ENCODE measurements at places on chromosomes 4 and X. TPM values are rescaled to one million over a fixed set of nuclear protein-coding genes. Genes with fewer than 3 reads are reported as not detected.

- DNase-seq, result no peak
These were observed 38.0 kb upstream of the EMCN start for GRCh38 chr4:100555611-100556337.

Gene FAM9C
- total RNA-seq, result not detected

DNA sequence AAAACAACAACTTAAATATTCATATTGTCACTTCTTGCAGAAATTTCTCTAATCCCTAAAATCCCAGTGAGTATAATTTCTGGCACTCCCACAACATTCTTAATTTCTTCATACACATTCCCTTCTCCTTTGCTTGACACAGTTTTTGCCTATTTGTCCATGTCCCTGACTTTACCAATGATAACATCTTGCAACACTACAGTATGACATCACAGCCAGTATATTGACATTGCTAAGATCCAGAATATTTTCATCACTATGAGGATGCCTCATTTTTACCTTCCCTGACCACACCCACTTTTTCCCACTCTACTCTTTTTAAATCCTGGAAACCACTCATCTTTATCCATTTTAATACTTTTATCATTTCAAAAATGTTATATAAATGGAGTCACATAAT, 292.3 kb upstream of the GK2 start:
- no peak for DNase-seq

DNA sequence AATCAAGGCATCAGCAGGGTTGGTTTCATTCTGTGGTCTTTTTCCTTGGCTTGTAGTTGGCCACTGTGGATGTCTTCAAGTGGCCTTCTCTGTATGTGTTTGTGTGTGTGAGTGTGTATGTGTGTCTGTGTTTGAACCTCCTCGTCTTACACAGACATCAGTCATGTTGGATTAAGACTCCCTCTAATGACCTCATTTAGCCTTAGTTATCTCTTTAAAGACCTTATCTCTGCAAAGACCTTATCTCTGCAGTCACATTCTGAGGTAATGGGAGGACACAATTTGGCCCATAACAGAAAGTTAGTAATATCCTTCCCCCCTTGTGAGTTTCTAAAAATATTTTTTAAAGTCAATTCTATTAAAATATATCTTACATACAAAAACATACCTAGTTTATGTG, 126.7 kb downstream of the EMCN start:
- DNase-seq, result no peak

Gene PCDH18
- total RNA-seq, result 88.6 TPM

DNA sequence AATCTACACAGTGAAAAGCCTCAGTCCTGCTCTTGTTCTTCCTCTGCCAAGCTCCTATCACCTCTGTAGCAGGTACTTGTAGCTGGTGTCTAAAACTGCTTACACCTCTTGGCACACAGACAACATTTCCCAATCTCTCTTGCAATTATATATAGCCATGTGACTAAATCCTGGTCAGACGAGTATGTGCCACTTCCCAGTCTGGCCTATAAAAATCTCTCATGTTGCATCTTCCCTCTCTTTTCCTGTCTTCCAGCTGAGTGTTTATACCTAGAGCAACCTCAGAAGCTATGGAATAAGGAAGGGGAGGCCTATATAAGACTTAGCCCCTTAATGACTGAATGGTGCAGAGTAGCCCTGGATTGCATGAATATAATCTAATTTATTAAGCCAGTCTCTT, 105.8 kb downstream of the RNF150 start:
- no peak for DNase-seq

DNA sequence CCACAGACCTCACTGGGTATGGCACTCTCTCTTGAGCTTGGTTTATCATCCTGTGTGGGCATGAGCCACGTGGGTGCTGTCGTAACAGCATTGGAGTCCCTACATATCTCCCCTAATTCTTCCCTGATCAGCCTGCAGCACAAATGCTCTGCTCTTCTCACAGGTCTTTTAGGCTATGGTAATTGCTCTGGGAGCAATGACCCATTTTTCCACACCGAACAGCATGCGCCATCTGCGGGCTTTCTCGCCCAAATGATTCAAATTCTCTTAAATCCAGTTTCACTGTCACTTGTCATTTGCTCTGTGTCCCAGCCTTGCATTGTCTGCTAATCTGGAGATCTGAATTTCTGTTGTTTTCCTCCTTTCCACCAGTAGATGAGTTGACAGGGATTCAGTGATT, 48.9 kb upstream of the GATB start:
- no peak for DNase-seq

Gene ALPK1
- total RNA-seq, result 31.0 TPM

DNA sequence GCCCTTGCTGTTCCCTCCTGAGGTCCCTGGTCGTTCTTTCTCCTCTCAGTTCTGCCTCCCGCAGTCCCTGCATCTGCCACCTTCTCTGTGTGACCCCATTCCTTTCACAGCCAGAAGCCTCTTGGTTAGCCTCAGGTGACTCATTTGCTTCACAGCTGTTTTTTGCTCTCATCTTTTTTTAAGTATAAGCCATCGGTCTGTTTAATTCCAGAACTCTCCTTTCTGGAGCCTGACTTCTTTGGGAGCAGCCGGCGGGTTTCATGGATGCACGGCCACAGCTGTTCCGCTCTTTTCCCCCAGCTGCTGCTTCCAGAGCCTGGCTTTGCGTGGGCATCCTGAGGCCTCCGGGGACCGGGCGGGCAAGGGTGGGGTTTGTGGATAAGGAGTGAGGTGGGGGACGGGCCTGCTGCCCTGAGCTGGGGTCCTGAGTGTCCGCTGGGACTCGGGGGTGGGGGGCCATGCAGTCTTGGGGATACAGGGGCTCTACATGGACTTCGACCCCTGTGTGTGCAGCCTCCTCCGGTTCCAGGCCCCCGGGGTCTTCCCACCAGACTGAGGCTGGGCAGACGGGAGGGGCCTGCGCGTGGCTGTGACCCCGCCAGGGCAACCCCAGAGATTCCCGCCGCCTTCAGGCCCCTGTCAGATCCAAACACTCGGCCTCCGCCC, 46.7 kb downstream of the PCGF3 start:
- no peak for DNase-seq

GRCh38 chr4:5874811-5875449, 18.0 kb downstream of the CRMP1 start:
- no peak for DNase-seq

Gene PDGFC
- 78.8 TPM for total RNA-seq

DNA sequence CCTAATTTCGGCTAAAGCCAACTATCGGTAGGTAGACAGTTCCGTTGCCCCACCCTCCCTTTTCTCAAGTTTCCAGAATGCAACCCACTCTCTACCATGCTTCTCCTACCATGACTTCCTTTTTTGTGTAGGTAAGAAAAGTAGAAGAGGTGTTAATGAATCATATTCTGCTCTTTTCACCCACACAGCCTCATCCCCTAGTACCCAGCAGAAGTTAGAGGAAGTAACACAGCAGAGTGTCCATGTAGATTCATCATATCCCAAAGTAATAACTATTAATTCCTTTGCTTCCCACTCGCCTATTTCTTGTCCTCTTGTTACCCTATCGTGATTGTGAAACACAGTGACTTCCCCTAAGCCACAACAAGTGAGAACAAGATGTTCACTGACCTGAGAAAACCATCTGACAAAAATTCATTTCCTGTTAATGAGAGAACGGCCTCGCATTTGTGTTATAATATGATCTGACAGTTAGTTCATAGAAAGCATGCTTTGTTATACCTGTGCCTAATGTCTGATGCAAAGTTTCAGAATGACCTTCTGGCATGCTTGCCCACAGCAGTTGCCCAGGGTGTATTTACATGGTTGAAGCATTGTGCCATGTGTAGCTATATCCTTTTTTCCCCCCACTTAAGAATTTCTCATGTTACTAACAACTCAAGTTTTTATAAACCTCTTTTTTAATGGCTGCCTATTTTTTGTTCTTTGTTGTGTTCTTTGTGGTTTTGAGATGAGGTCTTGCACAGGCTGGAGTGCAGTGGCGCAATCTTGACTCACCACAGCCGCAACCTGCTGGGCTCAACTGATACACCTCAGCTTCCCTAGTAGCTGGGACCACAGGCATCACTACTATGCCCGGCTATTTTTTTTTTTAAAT, 185.6 kb downstream of the RAP1GDS1 start:
- DNase-seq, result no peak

Gene PLAC1
- not detected for total RNA-seq

DNA sequence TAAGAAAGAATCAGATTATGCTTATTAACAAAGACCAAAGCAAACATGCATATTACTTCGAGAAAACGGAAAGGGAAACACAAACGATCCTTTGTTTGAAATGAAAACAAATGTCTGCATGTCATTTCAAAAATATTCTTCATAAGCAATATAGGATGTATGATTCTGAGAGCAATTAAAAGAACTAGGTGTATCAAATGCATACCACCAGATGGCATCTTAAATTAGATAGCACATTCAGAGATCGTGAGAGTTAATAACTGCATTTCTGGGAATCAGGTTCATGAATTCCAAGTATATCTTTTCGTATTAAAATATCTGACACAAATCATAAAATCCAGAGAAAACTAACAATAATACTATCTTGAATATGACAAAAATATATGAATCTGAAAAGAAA, 159.5 kb downstream of the PPP3CA start:
- no peak for DNase-seq

GRCh38 chr4:90816754-90817153, 689.6 kb downstream of the CCSER1 start:
- DNase-seq, result no peak

Gene LINC00632
- 26.5 TPM for total RNA-seq

Gene HPRT1
- total RNA-seq, result 20.4 TPM
